ENCODE measurements at places on chromosomes 2 and 18. TPM values are rescaled to one million over a fixed set of nuclear protein-coding genes. Genes with fewer than 3 reads are reported as not detected.

Gene ZNF396
- 0.78 TPM for total RNA-seq

Gene HRH4
- total RNA-seq: not detected

Gene FAM136A
- 26.1 TPM for total RNA-seq

Gene MGAT4A
- total RNA-seq: 0.56 TPM

Gene PROM2
- 1.0 TPM for total RNA-seq

Gene FKBP1B
- 20.7 TPM for total RNA-seq

Gene PROKR1
- 0.13 TPM for total RNA-seq

Gene CFC1
- total RNA-seq: not detected

Gene MEIS1
- 117 TPM for total RNA-seq

Gene CRYGC
- total RNA-seq: not detected

Gene RUFY4
- total RNA-seq: not detected

Gene IL1R1
- 30.5 TPM for total RNA-seq

Gene CENPO
- 23.8 TPM for total RNA-seq

Gene COL4A4
- 0.91 TPM for total RNA-seq

Gene SCN3A
- not detected for total RNA-seq

Gene DOK1
- total RNA-seq: 11.8 TPM

Gene POTEC
- not detected for total RNA-seq

Gene SRD5A2
- not detected for total RNA-seq

Gene EMX1
- total RNA-seq: not detected

Gene SLC11A1
- total RNA-seq: 0.13 TPM

Gene CCL20
- total RNA-seq: 14.0 TPM

Gene NMUR1
- not detected for total RNA-seq
